ENCODE measurements at places on chromosomes 1 and 21.

GRCh38 chr1:187987236-187987776 lies 1158.6 kb downstream of the PLA2G4A start:
- DNase-seq, result no peak

- no peak for DNase-seq
Observed at GRCh38 chr1:3350506-3351261, 103.8 kb upstream of the ARHGEF16 start.

DNA sequence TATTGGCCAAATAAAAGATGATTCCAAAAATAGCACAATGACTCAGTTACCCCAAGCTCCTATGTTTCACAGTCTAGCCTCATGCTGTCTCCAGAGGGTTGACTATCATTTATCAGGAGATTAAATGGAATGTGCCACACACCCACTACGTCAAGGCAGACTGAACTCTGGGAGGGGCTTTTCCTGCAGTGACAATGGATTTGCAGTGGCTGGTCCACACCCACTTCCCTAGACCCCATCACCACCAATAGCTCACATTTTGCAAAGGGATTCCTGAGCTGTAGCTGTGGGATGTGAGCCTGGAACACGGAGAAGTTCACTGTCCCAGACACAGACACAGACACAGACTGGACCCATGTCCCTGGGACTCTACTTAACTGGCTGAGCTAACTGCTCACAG lies 77.1 kb downstream of the HLCS start:
- DNase-seq, result no peak

DNA sequence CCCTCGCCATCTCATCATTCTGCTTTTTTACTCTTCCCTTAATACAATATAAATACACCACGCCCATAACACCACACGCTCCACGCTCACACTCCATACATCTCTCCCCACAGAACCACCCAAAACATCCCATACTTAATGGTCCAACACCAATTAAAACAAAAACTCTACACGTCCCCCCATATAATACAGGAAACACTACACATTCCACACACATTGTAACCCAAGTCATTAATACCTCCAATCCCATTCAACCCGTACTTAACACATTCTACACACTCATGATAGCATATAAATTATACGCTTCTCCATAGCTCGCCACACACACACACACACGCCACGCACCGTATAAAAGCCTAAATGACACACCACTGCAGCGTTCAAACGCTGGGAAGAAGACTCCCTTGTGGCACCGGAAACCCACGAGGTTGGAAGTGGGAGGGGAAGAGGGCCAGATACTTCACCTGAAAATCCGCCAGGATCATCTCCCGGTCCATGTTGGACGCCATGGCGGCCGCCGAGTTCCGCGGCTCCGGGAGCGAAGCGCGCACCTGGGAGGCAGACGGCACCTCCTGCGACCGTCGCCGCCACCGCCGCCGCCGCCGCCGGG lies 659 bp downstream of the FAF1 start:
- DNase-seq, result no peak

- no peak for DNase-seq
Observed at GRCh38 chr21:26169611-26170470, 729 bp downstream of the APP start.

DNA sequence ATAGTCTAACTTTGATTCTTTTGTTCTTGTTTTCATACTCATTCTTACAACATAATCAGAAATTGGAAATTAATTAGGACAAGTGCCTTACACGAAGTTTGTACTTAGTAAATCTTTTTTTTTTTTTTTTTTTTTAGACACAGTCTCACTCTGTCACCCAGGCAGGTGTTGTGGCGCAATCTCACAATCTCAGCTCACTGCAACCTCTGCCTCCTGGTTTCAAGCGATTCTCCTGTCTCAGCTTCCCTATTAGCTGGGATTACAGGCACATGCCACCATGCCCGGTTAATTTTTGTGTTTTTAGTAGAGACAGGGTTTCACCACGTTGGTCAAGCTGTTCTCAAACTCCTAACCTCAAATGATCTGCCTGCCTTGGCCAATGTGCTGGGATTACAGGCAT lies 12.4 kb downstream of the CHAF1B start:
- no peak for DNase-seq

DNA sequence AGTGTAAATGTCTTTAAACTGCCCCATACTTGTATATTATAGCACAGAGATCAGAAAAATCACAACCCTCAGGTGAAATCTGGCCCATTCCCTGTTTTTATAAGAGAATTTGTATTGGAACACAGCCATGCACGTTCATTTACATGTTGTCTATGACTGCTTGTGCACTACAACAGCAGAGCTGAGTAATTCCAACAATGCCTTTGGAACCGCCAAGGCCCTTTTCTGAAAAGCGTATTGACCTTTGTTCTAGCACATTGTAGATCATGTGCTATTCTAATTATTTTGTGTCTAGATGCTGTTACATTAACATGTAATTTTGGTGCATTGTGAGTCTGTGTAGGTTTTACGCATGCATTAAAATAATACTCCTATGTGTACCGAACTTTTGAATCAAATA lies 339.6 kb downstream of the CHRM3 start:
- no peak for DNase-seq

- no peak for DNase-seq
Observed at GRCh38 chr1:240794046-240794843, 182.3 kb upstream of the GREM2 start.

GRCh38 chr1:79304131-79304530 lies 297.6 kb upstream of the ADGRL4 start:
- DNase-seq, result no peak

GRCh38 chr1:234531151-234531635 lies 52.2 kb upstream of the TARBP1 start:
- no peak for DNase-seq

DNA sequence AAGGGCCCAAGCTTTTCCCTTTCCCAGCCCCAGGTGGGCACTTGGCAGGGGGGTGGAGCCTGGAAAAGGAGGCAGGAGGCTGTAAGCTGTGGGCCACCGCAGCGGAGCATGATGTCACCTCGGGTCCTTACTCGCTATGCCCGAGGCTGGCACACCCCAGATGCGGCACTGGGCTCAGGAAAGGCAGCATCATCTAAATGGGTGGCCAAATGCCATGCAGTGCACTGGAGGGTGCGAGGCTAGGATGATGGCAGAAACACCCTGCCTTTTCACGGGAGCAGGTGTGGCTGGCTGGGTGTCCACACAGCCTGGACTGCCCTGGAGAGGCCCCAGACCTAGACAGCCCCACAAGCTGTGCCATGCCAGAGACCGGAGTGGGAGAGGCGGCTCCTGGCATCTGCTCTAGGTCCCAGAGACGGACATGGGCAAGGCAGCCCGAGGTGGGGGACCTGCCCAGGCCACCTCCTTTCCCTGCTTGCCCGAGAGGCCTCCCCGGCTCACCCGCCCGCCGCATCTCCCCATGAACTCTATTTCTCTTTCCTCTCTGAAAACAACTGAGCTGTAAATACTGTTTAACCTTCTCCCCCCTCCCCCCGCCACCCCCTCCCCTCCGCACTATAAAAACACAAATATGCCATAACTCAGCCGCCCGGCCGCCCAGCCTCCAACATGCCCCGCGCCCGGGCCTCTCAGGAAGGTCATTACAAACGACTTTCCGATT lies 124.7 kb downstream of the CASZ1 start:
- no peak for DNase-seq

DNA sequence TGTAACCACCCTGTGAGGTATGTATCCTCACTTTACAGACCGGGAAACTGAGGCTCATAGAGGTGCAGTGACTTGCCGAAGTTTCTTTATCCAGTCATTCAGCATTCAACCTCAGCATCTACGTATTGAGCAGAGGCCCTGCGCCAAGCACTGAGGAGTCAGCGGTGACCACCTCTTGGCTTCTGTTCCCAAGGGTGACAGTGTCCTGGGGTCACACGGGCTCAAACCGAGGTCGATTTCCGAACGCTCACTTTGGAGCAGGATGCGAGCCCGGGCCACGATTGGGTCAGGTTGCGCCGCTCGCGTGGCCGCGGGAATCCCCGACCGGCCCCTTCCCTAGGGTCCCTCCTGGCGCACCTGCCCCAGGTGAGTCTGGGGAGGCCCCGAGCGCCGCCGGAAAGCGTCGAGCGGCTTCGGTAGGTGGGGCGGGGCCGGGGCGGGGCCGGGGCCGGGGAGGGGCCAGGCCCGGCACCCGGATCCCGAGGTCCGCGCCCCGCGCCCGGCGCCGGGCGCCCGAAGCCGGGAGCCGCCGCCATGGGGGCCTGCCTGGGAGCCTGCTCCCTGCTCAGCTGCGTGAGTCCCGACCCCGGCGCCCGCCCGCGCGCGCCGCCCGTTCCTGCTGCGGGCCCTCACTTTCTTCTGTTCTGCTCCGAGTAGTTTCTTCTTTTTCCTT lies at the start of gene SERINC2:
Gene SERINC2, plus strand, starts transcription at position 482 of the 673 bp plus-strand sequence. Its CDS starts 53 bp downstream, at position 535.
- no peak for DNase-seq

- no peak for DNase-seq
Observed at GRCh38 chr1:218674280-218674773, 329.2 kb downstream of the TGFB2 start.

DNA sequence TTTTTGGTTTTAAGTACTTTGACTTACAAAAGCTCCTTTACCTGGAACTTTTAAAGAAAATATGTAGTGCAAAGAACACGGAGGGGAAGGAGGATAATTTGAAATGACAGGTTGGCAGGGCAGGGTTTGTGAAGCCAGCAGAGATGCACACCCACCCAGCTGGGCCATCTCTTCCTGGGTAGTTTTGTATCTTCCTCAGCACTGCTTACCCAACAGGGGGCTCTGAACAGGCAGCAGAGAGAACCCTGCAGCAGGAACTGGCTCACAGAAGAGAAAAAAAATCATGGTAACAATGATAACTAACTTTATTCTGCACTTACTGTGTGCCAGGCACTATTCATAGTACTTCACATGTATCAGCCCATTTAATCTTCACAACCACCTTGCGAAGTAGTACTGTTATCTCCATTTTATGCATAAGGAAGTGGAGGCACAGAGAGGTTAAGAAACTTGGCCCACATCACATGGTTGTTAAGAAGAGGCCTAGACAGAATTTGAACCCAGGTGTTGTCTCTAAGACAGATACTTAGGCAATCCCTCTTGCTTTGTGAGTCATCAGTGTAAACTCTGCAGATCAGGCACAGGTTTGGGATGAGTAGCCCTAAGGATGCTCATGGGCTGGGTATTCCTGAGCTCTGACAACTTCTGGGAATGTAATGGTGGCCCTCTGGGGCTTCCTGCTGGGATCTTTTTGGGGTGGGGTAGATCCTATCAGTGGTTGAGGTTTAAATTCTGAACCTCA lies 60.8 kb downstream of the ELK4 start:
- DNase-seq, result no peak

DNA sequence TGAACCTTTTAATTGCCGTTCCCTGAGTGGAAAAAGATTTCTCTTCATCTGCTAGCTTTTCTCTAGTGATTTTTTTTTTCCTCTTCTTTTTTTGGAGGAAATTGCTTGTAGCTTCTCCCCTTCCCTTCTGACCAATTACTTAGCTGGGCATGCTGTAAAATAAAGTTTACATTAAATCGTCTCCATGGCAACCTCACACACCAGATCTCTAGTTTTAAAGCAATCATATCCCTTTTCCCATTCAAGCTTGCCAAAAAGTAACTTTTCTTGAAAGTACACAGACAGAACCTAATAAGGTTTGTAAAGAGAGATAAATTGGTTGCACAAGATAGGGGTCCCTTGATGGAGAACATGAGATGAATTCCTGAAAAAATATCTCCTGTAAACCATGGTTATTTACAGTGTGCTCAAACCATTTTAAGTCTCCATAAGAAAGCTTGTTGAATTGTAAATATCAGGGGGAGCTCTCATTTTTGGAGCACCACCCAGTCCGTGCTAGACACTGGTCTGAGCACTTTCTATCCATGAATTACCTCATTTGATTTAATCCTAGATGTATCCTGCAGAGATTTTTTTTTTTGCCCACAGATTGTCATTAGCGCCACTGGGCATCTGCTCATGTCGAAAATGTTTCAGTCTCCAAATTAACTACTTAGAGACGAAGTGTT lies 32.6 kb upstream of the HTR1D start:
- DNase-seq, result no peak

DNA sequence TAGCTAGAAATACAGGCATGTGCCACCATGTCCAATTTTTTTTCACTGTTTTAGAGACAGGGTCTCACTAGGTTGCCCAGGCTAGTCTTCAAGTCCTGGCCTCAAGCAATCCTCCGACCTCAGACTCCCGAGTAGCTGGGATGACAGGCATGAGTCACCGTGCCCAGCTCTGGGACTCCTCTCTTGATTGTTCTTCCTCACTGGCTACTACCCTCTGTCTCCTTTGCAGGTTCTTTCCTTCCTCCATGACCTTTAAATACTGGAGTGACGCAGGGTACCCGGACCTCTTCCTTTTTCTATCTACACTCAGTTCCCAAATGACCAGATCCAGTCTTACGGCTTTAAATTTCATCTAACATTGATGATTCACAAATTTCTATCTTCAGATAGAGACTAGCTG lies 34.9 kb downstream of the ASH1L start:
- DNase-seq, result no peak

DNA sequence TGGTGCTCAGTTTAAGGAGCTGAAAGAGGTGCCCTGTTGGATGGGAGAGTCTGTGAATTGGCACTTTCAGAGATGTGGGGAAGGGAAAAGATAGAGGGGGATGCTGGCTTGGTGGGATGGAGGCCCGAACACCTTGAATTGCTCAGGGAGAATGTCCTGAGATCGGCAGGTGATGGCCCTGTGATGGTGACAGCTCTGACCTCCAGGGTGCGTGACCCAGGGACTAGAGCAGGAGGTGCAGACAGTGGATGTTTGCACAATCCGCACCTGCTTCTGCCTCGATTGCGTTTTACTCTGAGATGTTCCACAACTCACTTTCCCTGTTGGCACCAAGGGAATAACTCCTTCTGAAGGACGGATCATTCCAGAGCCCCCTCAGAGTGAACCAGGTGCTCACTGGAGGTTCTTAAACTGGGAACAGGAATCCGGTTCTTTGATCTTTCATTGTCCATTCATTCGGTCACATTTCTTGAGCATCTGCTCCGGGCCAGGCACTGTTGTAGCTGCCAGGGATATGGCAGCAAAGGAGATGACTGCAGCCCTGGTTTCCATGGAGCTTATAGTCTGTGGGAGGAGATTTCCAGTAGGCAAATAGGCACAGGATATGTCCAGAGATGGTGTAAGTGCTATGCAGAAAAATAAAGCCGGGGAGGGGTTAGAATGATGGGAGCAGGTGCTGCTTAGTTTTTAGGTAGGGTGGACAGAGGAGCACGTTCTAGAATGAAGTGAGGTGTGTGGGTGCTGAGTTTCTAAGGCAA lies 226.6 kb upstream of the TMEM51 start:
- DNase-seq, result no peak

GRCh38 chr1:216919060-216919970 lies 196.1 kb upstream of the ESRRG start:
- no peak for DNase-seq
